ENCODE measurements at places on chromosomes 2 and 18. TPM values are rescaled to one million over a fixed set of nuclear protein-coding genes. Genes with fewer than 3 reads are reported as not detected.

RAB27B gene
- total RNA-seq, result 33.5 TPM

DNPEP gene
- 39.6 TPM for total RNA-seq

PDCL3 gene
- total RNA-seq, result 13.9 TPM

IL1F10 gene
- not detected for total RNA-seq

EVX2 gene
- total RNA-seq, result not detected

GPR75 gene
- 0.96 TPM for total RNA-seq

CIB4 gene
- not detected for total RNA-seq

RNU2-63P gene
- total RNA-seq, result not detected

ARHGAP25 gene
- total RNA-seq, result 0.43 TPM

PCBP1 gene
- 42.6 TPM for total RNA-seq

SLC9A2 gene
- total RNA-seq, result under 0.01 TPM

DGUOK gene
- total RNA-seq, result 56.5 TPM

PLGLB2 gene
- total RNA-seq, result 0.24 TPM

AGXT gene
- not detected for total RNA-seq

PLCD4 gene
- total RNA-seq, result 1.3 TPM

RAD51AP2 gene
- total RNA-seq, result 0.24 TPM

SERPINB11 gene
- not detected for total RNA-seq

MC2R gene
- total RNA-seq, result not detected

CYP27C1 gene
- total RNA-seq, result 0.43 TPM

SAG gene
- total RNA-seq, result not detected

TLX2 gene
- not detected for total RNA-seq

METTL8 gene
- total RNA-seq, result 55.6 TPM

RGPD3 gene
- 0.21 TPM for total RNA-seq

CPS1 gene
- 19.8 TPM for total RNA-seq

DNAJB2 gene
- total RNA-seq, result 50.6 TPM

NOSTRIN gene
- total RNA-seq, result 0.72 TPM

TNS1 gene
- total RNA-seq, result 12.0 TPM

LAMA1 gene
- total RNA-seq, result 25.8 TPM

SNED1 gene
- total RNA-seq, result not detected

SCYGR6 gene
- total RNA-seq, result not detected

CTNNA2 gene
- total RNA-seq, result not detected

B4GALT6 gene
- total RNA-seq, result 3.2 TPM

TTR gene
- total RNA-seq, result not detected

IL1RL2 gene
- 2.2 TPM for total RNA-seq

ABCG8 gene
- under 0.01 TPM for total RNA-seq

PSMA8 gene
- total RNA-seq, result not detected

SERPINB12 gene
- total RNA-seq, result 0.48 TPM

DSG4 gene
- not detected for total RNA-seq

TXNDC2 gene
- not detected for total RNA-seq

LAMA3 gene
- total RNA-seq, result 582 TPM

DTNB gene
- total RNA-seq, result 13.4 TPM

SCN3A gene
- 0.72 TPM for total RNA-seq

CKAP2L gene
- total RNA-seq, result 0.48 TPM

ZNF804A gene
- not detected for total RNA-seq

HRH4 gene
- total RNA-seq, result 0.64 TPM

NT5DC4 gene
- total RNA-seq, result not detected

AGAP1 gene
- 16.0 TPM for total RNA-seq

C2orf80 gene
- total RNA-seq, result not detected

SNTG2 gene
- total RNA-seq, result not detected

LYPD1 gene
- total RNA-seq, result not detected

SIX3 gene
- not detected for total RNA-seq
